SJCRH30 (cell line): ENCODE measurements at places on chromosomes 4 and X.

DNA sequence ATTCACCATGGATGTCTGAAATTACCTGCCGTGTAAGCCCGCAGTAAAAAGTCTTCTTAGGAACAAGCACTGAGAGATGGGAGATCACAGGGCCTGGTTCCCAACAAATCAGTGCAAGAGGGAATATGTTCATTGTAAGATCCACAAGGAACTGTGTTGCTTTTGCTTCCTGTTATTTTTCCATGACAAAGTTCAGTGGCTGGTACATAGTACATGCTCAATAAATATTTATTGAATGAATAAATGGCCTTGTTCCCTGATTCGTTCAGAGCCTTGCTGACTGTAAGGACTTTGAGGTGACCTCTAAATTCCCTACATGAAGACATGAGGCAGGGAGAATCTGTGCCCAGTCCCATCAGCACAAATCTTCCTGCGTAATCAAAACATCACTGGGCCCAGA is 7.4 kb downstream of the TMEM31 start:
- no peak for DNase-seq

- DNase-seq: no peak
Observed at GRCh38 chrX:70038951-70039350, 10.8 kb downstream of the AWAT2 start.

DNA sequence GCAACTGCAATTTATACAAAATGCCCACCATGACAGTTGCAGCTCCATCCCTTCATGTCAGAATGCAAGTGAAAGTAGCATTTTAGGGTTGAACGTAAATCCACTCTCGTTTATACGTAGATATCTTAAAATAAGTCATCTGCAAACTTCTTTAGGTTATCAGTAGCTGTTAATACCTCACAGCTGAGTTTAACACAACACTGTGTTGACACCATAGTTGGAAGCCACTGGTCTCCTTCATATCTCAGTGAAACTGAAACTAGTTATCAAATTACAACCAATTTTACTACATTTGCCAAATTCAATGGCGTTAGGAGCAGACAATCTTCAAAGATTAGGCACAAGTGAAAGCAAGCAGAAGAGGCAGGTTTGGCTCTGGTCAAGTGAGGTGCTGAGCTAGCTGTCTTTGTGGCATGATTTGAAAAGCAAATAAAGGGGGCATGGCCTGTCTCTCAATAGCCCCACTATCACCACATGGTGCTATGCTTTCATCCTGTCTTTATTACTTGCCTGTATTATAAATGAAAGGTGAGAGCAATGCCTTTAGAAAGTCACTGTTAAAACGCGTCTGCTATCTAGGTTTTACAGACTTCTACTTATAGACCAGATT is 12.3 kb downstream of the PPP3CA start:
- DNase-seq: no peak

DNA sequence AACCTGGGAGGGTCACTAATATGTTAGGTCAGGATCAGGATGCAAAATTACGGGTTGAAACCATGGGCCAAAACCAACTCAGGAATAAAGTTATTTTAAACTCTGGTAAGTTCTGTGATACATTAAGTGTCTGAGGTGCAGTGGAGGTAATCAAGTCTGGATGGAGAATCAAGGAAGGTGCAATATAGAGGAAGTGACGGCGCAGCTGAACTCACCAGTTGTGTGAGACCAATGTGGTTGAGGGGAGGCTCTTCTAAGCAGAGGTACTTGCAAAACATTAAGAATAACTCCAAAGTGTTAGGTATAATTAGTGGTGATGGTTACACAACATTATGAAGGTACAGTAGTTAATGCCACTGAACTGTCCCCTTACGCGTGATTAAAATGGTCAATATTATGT is 19.7 kb downstream of the GAB3 start:
- DNase-seq: no peak

GRCh38 chrX:151570561-151570960 is 7.1 kb downstream of the PASD1 start:
- DNase-seq: no peak

GRCh38 chr4:11817088-11817487 is 388.4 kb upstream of the HS3ST1 start:
- no peak for DNase-seq

GRCh38 chr4:21454201-21454600 is 494.4 kb downstream of the KCNIP4 start:
- DNase-seq: no peak

DNA sequence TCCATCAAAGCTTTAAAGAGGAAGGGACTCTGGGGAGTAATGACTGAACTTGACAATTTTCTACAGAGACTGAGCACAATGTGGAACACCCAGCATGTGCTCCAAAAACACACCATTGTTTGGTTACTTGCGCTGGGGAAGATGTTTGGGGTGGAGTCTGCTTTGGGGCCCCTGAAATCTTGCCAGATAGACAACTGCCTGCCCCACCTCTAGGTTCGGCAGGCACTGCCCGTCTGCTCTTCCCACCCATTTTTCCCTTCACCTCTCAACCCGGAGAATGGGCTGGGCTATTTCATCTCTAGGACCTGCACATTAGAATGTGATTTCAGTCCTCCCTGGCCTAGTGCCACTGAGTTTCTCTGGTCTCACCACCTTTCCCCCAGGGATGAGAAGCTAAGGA is 41.9 kb downstream of the TSC22D3 start:
- DNase-seq: no peak

GRCh38 chr4:94036964-94037363 is 170.7 kb upstream of the SMARCAD1 start:
- DNase-seq: peak; percentile 24

DNA sequence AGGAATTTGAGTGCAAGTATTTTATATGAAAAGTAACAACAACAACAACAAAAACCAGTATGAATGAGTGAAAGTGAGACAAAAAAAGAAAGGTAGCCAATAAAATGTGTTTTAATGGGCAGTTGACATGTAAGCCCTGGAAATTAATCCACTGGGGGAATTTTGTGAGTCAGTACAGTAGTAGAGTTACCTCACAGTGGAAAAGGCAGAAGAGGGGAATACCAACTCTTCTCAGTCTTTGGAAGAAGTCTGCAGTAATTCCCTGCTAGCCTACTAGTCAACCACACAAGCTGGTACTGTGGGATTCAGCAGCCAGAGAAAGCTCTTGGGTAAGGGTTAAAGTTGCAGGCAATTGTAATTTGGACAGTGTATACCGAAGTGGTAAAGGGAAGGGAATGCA is 76.3 kb upstream of the IL15 start:
- no peak for DNase-seq

DNA sequence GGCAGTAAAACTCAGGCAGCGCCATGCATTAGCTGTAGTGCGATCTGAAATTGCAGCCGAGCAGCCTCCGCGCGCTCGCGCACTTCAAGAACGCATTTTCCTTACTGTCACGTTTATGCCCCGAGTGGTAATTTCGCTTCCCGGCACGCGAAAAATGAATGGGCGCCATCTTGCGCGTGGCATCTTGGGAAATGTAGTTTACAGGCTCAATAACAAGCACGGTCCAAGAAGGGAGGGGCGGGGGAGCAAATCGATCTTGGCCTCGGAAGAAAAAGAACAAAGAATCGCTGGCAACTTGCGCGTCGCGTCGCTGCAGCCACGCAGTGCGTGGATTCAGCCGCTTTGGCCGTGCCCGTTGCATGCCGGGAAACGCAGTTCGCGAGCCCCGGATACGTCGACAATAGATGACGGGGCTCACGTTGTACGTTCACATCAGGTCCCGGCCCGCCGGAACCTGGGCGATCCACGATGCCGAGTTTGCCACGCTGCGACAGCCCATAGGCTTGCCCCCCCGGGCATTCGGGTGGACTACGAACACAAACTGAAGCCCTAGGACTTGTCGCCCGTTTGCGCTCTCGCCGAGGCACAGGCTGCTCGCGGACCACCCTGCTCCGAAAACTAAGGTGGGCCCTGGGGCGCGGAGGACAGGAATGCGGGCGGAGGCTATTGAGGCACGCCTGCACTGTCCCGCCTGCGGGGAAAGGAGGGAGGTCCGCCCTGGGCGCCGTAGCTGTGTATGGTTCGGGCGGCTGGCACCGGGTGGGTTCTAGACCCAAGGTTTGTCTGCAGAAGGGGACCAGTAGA is at the start of gene FTSJ1:
TSS of gene FTSJ1 (plus strand) at position 426 of the 804 bp plus-strand sequence. CDS start 1,849 bp downstream, outside the sequence.
- DNase-seq: peak; percentile 84

DNA sequence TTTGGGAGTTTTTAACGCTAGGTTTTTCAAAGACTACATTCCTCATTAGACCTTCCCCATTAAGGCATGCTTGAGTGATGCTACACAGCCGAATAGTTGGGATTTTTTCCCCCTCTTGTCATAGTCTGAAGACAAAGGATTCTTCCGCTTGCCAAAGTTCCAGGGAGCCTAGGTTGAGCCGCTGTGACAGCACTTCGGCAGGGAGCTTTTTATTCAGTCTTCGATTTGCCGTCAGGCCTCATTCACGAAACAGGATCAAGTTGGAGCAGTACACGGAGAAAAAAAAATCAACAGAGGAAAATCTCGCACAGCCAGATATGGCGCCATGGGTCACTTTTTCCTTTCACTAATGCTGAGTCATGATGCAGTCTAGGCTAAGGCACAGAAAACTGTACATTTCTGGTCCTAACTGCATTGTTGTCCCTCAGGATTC is 24.3 kb downstream of the SHROOM3 start:
- DNase-seq: peak; percentile 59

GRCh38 chrX:104427073-104427472 is 138.9 kb upstream of the IL1RAPL2 start:
- no peak for DNase-seq

- DNase-seq: no peak
Observed at GRCh38 chrX:12304261-12304660, 166.0 kb downstream of the FRMPD4 start.

GRCh38 chrX:153947009-153947769 is 2.7 kb upstream of the RENBP start:
- peak; percentile 81 for DNase-seq

DNA sequence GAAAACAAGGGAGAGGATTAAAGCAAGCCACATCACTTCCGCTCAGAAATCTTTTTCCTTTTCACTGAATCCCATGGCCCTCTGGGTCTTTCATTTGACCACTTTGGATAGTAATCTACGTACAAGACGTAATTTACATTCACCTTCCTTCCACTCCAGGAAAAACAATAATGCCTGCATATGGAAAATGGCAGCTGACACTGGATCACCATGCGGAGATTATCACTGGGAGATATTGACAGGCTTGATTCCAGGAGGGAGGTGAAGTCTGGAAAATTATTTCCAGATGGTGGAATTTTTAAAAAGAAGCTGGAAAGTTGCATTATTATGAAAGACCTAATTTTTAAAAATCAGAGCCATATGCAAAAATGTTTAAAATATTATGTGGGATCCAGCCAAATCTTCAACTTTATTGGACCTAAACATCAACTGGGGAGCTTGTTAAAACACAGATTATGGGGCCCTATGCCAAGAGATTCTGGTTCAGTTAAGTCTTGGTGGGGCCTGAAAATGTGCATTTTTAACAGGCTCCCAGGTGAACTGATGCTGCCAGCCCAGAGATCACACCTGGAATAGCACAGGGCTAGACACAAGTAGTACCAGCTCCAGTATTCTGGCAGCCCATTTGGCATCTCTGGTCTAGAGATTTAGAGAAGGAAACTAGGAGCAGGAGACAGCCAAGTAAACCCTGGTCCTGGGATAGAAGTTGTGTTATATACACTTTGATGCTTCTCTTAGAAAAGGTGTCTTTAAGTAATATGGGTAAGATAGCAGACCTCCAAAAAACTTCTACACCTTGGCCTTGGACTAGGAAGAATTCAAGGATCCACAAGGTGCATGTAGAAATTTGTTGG is 290.3 kb upstream of the LDB2 start:
- DNase-seq: no peak

DNA sequence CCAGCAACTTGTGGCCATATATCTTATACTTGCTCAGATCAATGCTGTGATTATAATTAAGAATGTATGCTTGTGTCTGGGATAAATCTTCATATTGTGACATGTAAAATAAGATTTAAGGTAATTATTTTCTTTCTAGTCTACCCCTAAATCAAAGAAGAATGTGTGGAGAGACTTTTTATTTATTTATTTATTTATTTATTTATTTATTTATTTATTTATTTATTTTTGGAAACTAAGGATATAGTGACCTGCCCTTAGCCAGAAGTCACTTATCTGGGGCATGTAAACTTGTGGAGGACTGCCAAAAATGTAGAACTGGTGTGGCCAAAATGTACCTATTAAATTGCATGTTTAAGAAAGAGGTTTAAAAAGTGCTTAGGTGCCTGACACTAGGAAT is 144.3 kb downstream of the BEND2 start:
- no peak for DNase-seq

- no peak for DNase-seq
Observed at GRCh38 chrX:5155301-5155700, 1073.4 kb downstream of the NLGN4X start.

DNA sequence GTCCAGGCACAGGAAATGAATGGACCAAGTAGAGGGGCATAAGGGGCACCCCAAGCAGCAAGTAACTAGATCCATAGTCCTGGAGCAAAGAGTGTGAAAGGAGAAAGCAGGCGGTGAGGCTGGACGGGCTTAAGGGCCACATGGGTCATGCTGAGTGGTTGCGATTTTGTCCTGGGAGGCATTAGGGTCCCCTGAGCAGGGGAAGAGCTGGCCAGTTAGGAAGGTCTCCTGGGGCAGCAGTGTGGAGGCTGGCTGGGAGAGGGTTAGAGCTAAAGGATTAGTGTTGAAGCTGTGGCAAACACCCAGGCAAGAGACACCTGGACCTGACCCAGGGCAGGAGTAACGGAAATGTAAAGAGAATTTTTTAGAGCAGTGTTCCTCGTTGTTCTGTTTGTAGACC is 26.5 kb downstream of the MYOZ2 start:
- no peak for DNase-seq

DNA sequence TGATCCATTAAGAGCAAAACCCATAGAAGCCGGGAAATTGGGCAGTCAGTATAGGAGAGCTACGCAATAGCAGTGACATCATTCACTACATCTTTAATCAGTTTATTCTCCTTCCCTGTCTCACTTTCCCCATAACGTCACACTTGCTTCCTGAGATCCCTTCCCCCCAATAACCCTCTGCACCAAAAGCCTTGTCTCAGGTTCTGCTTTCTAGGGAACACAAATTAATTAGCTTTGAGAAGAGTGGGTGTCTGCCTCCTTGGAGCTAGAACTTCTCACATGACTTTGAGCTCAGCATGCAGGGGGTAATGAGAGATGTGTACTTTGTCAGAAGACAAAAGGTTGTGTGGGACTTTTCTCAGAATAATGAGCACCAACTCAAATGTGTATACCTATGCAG is 128.3 kb upstream of the MAOA start:
- no peak for DNase-seq

DNA sequence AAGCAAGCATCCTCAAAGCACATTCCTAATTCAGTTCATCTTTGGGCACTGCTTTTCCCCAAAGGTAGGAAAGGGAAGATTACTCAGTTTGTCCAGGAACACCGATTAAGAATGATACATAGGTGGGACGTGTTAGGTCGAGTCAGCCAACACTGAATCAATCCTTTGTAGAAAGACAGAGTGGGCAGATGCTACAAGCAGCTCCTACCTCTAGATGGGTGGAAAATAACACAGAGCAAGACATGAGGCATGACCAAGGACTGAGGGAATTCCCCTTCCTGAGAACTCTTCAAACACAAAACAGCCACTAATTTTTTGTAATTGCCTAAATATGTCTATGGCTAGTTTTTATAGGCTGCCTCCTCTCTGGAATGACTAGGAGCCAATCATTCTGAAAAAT is 331.7 kb downstream of the HNRNPD start:
- no peak for DNase-seq

GRCh38 chr4:6017030-6017429 is 1.2 kb downstream of the C4orf50 start:
- DNase-seq: no peak

GRCh38 chrX:1246816-1247215 is 21.8 kb upstream of the CSF2RA start:
- DNase-seq: peak; percentile 56

- DNase-seq: no peak
Observed at GRCh38 chr4:149005191-149005590, 563.0 kb upstream of the NR3C2 start.

GRCh38 chr4:177283167-177283566 is 26.5 kb upstream of the NEIL3 start:
- DNase-seq: no peak
